ENCODE measurements at places on chromosomes 1 and 21.

DNA sequence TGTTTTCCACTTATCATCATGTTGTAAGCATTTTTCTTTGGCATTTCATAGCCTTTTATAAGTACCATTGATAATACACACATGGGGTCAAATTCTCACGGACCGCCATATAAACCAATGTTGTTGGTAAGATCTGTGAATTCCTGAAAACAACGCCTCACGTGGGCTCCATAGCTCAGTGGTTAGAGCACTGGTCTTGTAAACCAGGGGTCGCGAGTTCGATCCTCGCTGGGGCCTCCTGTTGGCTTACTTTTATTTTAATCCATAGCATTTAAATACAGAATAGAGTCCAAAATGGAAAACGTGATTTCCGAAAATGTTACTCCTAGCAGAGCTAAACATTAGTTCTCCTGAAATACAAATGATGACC, 83.1 kb downstream of the HHIPL2 start:
- DNase-seq: peak; percentile 24

- no peak for DNase-seq
Measured at GRCh38 chr21:35652872-35653271, 407.5 kb downstream of the SETD4 start.

- peak; percentile 11 for DNase-seq
Measured at GRCh38 chr1:46301406-46301807, 2.0 kb downstream of the LRRC41 start.

GRCh38 chr21:31498985-31499384, 154.9 kb upstream of the TIAM1 start:
- DNase-seq: no peak

GRCh38 chr1:26996024-26996423, 2.5 kb downstream of the TRNP1 start:
- DNase-seq: no peak

- DNase-seq: peak; percentile 79
Measured at GRCh38 chr1:157163273-157164127, 25.3 kb upstream of the ETV3 start.

DNA sequence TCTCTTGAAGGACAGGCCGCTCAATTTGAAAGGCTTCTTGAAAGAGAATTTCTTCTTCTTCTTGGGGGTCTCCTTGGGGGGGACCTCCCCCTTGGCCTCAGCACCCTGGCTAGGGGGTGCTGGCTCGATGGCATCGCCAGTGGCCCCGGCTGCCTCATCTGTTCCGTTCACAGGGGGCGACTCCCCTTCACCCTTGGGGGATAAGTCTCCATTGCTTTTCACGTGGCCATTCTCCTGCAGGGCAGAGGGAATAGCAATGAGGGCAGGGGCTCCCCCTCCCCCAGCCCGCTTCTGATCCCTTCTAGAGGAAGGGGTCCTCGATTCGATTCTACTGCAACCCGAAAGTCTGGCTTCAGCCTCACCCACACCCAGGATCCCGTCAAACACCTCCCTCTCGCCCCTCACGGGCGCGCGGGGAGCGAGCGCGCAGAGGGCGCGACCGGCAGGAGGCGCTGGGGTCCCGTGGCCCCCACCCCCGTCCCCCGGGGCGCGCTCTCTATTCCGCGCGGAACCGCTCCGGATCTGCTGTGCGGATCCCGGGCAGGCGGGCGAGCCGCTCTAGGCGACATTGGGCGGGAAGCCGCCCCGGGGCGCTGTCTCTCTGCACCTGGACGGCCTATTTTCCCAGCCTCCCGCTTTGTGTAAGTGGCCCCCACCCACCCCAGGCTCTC, 1.0 kb downstream of the MARCKSL1 start:
- DNase-seq: no peak

DNA sequence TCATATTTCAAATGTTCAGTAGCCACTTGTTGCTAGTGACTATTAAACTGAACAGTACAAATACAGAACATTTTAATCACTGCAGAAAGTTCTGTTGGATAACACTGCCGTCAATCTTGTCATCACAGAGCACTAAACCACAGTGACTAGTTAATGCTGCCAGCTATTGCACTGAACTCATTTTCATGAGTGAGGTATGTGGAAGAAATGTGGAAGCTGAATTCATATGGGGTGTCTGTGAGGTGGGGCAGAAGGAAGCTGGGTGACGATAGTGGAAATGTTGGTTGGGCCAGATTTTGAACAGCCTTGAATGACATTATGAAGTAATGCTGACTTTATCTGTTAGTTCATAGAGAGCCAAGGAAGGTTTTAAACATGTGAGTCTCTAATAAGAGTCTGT, 49.6 kb downstream of the OSBPL9 start:
- no peak for DNase-seq

GRCh38 chr1:156750711-156751450, 594 bp downstream of the HDGF start:
- DNase-seq: no peak

DNA sequence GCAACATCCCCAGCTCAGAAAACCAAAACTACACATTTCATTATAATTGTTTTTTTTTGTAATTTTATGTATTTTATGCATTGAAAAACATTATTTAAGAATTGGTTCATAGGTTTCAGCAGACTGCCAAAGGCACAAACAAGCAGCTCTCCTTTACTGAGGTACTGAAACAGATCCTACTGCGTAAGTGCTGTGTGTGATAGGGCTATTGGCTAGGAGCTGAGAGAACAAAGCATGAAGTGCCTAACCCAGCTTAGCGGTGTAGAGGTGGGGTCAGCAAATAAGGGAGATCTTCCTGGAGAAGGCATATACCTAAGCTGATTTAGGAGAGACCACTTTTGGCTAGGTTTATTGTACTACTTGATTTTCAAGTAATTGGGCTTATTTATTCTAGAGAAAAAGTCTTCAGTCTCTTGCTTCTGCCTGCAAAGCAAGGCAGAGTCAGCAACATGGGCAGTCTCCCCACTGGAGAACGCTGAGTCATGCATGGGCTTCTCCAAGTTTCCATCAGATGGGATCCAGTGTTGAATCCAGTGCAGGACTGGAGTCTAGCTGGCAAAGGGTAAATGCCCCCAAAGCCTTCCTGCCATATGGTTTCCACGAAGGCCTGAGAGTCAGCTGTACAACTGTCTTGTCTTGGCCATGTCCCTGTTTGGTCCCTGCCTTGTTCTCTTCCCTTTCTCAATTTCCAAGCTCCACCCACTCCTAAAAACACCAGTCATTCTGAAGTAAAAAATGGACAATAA, 18.0 kb upstream of the YTHDF2 start:
- DNase-seq: no peak

GRCh38 chr1:17520041-17520440, 19.5 kb upstream of the ARHGEF10L start:
- no peak for DNase-seq

DNA sequence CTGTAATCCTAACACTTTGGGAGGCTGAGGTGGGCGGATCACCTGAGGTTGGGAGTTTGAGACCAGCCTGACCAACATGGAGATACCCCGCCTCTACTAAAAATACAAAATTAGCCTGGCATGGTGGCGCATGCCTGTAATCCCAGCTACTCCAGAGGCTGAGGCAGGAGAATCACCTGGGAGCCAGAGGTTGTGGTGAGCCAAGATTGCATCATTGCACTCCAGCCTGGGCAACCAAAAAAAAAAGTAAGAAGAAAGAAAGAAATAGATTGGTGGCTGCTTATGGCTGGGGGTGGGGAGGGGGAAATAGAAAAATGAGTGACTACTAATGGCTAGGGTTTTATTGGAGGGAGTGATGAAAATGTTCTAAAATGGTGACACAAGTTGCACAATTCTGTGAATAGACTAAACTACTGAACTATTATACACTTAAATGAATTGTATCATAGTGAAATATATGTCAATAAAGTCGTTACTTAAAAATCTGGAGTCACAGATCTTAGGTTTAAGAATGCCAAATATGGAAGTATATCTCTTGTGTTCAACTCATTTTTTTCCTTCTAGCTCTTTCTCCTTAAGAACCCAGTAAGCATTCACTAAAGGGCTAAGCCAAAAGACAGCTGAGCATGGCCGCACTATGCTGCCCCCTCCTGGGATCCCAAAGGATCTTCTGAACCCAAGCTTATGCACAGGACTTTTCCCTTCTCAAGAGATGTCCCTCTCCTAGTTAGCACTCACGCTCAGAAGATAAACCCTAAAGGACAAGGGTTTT, 3.2 kb upstream of the NPL start:
- DNase-seq: peak; percentile 53

- no peak for DNase-seq
Measured at GRCh38 chr1:221760911-221761310, 19.0 kb upstream of the DUSP10 start.

DNA sequence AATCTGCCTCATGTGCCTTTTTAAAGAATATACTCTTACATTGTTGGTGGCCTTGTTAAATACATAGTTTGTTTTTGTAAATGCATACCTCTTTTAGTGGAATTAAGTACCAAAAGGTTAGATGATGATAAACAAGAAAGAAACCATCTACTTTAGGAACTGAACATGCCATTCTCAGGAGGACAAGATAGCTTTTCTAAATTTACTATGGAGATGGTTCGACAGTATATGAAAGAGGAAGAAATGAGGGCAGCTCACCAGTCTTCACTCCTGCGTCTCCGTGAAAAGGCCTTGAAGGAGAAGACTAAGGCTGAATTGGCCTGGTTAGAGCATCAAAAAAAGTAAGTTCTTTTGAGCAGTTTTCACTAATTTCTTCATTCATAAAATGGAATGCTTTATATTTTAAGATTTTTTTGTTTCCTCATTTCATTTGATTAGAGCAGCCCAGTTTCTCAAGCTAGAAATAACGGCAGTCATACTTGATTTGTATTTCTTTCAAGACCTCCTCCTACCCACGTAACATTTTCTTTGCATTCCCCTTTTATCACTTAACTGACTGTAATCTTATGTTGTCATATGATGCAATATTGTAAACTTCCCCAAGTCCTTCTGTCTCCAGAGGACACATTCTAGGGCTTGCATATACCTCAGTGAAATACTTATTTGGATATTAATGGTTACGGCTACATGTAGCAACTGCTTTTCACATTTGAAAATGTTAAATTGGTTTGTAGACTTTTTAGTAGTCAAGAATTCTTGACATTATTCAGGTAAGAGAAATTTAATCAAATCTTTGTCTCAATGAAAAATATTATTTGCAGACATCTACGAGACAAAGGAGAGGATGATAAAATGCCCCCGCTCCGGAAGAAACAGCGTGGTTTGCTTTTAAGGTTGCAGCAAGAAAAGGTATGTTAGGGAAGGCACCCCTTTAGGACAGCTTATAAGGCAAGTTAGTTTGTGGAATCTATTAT, 99.3 kb downstream of the CEP350 start:
- no peak for DNase-seq

- DNase-seq: no peak
Measured at GRCh38 chr1:153659175-153659534, 652 bp downstream of the SNAPIN start.

DNA sequence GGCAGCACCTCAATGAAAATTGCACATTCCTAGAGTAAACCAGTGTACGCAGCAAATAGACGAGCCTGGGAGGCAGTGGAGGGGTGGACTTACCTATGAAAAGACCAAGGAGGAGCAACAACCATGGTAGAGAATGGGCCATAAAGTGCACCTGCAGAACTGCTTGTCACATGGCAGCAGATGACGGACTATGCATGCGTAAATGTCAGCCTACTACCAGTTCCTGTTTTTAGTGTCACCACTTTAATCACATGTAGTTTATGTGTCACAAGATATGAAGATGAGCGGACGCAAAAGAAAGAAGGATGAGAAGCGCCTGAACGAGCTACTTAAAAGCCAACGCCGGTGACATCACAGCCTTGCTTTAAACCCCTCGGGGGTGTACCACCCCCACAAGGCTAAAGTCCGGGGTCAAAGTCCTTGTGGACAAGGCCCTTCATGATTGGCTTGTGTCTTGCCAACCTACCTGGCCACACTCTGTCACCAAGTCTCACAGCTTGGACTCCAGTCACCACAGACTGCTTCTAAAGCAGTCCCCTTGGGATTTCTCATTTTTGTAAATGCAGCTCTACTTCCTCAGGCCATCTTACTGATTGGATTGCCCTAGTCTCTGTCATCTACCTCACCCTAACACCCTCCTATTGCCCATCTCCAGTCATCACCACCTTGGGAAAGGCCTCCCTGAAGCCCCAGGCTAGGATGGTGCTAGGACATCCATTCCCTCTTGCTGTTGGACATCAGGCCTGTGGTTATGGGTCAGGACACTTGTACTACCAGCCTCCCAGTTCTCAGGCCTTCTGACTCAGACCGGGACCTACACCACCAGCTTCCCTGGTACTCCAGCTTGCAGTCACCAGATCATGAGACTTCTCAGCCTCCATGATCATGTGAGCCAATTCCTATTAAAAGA, 6.0 kb upstream of the LY9 start:
- DNase-seq: no peak

DNA sequence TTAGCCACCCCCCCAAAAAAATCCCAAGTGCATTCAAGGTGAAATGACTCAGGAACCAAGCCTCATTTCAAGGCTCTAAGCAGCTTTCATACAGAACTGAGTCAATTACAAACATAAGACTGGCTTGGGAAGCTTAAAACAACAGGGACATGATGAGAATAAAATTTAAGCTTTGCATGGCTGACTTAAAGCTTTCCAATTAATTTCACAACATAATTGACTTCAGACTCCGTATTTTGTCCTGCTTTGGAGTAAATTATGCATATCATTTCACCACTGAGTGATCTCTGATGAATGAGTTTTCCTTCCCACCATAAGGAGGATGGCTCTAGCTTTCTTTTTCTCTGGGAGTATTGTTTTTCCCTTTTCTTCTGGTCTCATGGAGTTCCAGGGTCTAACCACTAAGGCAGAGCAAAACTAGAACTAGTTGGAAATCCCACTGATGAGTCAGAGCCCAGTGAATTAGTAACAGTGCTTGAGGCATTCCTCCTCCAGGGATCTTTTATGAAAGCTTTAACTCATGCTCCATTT, 72.8 kb downstream of the XCL2 start:
- no peak for DNase-seq

DNA sequence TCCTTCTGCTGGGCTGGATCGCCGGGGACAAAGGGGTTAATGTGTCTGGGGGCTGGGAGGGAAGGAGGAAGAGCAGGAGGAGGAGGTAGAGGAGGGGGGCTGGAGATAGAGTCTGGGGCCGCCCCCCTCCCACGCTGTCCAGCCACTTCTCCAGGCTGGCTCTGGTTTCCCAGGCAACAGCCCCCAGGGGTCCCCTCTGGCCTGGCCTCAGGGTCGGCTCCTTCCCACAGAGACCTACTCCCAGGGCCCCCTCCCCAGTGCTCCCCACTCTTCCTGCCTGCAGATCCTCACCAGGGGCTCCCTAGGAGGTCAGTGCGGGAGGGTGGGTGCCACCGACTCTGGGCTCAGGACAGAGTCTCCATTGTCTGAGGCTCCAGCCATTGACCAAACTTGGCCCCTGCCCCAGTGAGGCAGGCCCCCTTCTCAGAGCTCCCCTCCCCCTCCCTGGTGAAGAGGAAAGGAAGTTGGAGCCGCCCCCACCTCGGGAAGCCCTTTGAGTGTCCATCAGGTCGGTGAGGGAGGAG, 34.1 kb downstream of the ARHGEF10L start:
- DNase-seq: peak; percentile 76

GRCh38 chr1:46473991-46474390, 15.6 kb upstream of the DMBX1 start:
- no peak for DNase-seq

DNA sequence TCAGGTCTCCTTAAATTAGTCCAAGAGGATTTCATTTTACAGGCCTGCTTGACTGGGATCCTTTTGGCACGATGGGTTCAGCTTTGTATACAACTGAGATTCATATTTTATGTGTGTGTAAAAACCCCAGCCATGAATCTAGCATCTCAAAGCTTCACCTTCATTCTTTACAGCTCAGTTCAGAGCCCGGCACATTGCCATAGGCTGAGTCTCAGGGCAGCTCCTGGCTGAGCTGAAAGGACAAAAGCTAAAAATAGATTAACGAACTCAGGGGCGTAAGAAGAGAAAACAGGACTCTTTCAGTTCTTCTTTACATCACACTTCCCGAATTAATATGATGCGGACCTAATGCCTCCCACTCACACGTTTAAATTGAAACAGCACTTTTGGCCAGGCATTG, 262.8 kb upstream of the PBX1 start:
- DNase-seq: peak; percentile 5
